WTC11 (cell line): ENCODE measurements at places on chromosomes 11 and 22.
A peak's percentile ranks its signal among the peaks of the same experiment; 100 is the strongest.

DNA sequence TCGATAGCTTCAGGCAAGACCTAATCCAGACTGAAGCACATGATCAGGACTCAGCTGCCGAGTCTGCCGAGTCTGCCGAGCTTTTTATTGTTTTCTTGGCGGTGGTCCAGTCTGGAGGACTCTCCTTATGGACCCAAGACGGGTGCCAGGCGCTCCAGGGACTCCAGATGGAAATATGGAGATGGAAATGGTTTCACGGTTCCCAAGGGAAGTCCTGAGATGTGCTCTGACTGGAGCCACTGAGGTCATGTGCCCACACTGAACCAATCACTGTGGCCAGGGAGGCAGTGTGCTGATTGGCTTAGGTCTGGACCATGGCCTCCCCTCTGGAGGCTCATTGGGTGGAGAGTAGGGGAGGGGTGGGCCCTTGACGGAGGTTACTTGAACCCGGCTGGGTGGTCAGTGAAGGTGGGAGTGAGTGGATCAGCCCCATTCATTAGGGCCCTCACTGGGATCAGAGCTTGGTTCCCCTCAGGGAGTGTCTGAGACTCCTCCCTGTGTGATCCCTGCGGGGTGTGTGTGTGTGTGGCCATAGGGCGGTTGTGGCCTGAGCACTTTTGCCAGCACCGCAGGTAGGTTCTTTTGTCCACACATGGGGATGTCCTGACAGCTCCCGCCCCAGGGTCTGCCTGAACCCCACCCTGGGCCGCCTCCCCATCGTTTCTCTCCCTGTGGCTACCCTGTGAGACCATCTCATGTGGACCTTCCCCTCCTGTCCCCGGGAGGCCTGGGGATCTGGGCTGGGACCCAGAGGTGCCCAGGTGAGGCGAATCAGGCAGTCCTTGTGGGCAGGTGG lies 14.0 kb downstream of the RPS6KA4 start:
- DNase-seq, result no peak

DNA sequence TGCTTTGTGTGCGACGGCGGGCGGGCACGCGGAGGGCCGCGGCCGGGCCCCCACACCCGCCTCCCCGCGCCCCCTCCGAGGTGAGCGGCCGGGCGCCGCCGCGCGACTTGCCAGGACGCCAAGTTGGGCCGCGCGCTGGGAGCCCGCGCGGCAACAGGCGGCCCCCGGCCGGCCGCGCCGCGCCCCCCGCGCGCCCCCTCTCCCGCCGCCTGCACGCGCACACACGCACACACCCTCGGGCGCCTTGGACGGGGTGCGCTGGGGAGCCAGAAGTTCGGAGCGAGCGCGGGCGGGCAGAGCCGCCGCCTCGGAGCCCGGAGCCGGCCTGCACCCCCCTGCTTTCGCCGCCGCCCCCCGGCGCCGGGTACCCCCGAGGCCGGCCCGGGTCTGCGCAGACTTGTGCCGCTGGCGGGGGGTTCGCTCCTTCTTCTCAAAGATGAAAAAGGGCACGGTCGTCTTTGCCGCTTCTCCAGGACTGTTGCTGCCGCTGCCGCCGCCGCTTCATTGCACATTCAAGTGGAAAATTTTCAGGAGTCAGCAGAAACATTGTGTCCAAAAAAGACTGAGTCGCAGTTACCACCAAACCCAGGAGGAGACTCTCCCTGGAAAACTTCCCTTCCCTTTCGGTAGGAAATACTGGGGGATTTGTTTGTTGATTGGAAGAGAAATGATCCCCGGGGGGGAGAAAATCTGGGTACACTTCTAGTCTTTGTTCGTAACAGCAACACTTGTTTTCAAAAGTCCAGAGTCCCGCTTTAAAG lies 895 bp downstream of the TEAD1 start:
- DNase-seq, result peak; percentile 39

- no peak for DNase-seq
These were observed 73.5 kb downstream of the TIMP3 start for GRCh38 chr22:32874976-32875375.

GRCh38 chr11:94746721-94747120 lies 21.4 kb upstream of the AMOTL1 start:
- DNase-seq, result no peak

- no peak for DNase-seq
These were observed 15.3 kb upstream of the ACCSL start for GRCh38 chr11:44032299-44033085.

GRCh38 chr22:50267591-50268390 lies 2.4 kb downstream of the MAPK11 start:
- DNase-seq, result peak; percentile 74

DNA sequence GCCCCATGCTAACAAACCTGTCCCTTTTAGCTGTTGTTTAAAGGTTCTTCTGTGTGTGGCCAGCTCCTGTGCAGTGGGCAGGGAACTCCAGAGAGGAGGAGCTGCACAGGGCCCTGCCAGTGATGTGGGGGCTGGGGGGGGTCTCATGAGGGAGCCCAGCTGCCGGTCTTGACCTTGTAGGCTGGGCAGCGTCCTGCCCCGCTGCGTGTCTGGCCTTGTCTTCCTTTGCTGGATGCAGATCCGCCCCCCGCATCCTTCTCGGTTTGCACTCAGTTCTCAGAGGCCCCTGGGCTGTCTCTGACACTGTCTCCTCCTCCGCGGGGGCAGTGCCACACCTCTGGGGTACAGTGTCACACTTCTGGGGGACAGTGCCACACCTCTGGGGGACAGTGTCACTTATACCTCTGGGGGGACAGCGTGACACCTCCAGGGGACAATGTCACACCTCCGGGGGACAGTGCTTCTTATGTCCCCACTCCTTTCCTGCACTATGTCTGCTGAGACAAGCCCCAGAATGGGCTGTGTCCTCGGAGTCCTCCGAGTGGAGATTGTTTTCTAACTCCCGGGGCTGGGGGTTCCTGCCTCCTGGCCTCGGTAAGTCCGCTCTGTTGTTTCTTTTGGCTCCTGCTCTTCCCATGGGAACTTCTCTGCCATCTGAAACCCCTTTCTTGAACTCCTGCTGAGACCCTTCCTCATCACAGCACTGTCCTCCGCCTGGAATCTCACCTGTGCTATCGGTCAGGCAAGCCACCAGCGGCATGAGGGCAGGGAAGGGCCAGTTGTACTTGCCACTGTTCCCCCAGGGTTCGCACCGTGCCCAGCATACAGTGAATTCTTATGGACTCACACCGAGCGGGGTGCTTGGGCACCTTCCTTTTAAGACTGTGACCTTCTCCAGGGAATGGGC lies 788.3 kb downstream of the TBC1D22A start:
- no peak for DNase-seq

DNA sequence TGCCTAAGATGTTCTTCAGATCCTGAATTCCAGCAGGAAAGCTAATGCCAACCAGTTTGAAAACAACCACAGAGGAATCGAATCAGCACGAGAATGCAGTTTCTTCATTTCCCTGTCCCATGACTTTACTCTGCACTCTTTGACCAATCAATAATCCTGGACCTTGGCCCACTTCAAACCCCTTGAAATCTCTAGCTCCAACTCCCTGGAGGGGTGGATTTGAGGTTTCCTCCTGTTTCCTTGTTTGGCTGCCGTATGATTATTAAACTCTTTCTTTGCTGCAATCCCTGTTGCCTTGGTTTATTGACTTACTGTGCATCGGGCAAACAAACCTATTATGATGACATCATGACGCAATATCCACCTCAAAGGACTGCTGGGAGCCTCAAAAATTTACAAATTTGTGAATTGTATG lies 109.3 kb downstream of the FBXO7 start:
- DNase-seq, result no peak

GRCh38 chr22:17064498-17065100 lies 20.2 kb upstream of the IL17RA start:
- no peak for DNase-seq

GRCh38 chr22:35482974-35483373 lies 57.7 kb upstream of the RASD2 start:
- no peak for DNase-seq

DNA sequence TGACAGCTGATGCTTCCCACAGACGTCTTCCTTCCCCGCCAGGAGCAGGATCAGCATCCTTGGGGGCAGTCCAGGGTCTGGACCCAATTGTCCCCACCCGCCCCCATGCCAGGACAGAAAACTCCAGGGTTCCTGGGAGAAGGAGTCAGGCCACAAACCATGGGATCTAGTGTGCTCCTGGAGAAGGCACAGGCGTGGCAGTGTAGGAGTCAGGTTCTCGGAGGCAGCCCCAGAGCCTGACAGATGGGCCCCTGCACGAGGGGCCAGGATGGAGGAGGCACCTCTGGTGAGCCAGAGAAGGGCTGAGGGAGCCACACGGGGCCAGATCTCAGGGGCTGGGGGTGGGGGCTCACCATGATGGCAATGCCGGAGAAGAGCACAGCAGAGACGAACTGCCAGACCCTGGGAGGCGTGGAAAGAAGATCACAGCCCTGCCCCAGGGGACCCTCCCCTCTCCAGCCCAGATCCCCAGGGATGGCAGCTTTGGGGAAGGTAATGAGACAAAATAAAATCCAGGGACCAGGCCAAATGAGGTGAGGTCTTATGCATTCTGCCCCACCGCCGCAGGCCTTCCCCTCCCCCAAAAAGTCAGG lies 13.6 kb downstream of the TP53I11 start:
- no peak for DNase-seq

- DNase-seq, result no peak
These were observed 540 bp downstream of the MS4A14 start for GRCh38 chr11:60396799-60397198.

DNA sequence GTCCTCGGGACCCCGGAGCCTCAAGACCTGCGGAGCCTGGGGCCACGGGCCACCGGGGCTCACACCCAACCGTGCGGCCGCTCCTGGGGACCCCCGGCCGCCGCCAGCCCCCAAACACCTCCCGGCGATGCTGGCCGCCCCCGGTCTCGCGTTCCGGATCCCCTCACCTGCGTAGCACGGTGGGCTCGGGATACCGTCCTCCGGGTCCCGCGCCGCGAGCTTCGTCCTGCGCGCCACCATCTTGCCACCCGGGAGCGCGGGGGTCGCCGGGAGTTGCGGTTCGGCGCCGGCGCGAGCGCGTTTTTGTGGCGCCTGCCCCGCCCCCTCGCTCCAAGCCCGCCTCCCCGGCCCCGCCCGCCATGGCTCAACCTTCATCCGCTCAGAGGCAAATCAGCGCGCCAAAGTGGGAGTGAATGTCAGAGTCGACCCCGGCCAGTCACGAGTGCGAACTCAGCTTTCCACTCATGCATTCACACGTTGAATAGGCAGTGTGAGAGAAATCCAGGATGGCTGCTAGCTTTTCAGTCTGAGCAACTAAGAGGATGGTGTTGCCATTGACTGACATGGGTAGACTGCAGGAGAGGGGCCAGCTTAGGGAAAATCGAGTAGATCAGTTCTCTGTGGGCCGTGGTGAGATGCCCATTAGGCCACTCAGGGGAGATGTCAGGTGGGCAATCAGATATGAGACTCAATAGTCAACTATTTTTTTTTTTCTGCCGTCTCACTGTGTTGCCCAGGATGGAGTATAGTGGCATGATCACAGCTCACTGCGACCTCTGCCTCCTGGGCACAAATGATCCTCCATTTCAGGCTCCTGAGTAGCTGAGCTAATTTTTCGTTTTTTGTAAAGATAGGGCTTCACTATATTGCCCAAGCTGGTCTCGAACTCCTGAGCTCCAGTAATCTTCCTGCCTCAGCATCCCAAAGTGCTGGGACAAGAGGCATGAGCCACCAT lies 28.3 kb downstream of the SERHL2 start:
- peak; percentile 75 for DNase-seq
